ENCODE measurements at places on chromosomes 3 and 15.

DNA sequence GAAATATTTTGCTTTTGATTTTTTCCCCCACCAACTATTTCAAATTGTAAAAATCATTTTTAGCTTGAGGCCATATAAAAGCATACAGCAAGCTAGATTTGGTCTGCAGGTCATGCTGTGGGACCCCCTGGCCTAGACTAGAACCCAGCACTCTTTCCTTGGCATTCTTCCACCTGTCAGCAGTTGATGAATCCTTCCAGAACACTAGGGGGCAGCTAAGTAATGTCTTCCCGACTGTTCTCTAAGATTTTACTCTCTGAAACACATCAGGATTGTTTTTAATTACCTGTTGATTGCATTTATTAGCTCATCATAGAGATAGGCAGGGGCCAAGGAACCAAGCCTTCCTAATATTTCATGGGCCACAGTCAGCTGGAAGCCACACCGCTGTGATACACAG, 174.5 kb downstream of the CACNA1D start:
- DNase-seq = no peak

DNA sequence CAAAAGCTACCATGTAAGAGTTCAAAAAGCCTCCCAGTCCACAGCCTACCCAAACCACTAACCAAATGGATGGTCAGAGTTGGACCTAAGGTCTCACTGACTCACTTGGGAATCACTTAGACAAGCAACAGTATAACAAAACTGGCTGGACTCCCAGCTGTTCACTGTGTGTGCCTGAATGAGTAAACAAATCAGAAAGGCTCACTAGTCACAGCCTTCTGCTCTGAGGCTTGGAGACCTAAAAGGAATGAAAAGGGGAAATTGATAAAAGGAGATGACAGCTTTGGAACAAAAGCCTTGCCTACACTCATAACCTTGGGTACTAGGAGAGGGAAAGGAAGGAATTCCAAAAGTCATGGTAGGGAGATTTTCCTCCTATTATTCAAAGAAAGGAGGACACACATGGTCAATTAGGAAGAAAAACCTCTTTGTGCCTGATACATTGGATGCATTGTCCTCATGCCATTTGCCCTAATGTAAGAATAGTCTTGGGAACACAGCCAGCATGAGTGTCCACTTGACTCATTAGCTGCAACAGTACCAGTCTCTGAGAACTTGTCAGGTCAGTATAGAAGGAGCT, 92.3 kb downstream of the FRMD5 start:
- DNase-seq = no peak

GRCh38 chr3:197168606-197169005, 129.8 kb downstream of the DLG1 start:
- no peak for DNase-seq

GRCh38 chr3:27659279-27660021, 62.7 kb downstream of the EOMES start:
- DNase-seq = peak; percentile 65

DNA sequence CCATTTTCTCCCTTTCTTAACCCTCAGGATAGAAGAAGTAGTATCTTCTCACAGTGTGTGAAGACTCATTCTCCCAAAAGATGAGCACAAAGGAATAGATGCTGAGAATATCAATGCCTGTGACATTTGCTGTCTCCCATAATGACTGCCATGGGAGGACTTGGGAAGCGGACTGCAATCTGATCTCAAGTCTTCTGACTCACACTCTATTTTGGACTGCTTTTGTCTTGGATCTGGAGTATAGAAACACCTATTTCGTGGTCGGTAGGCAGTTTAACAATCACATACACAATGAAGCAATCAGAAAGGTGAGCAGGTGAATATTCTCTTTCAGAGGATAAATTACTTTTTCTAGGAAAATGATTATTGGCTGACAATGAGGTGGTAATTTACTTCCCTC, 852.0 kb downstream of the FHIT start:
- DNase-seq = no peak

DNA sequence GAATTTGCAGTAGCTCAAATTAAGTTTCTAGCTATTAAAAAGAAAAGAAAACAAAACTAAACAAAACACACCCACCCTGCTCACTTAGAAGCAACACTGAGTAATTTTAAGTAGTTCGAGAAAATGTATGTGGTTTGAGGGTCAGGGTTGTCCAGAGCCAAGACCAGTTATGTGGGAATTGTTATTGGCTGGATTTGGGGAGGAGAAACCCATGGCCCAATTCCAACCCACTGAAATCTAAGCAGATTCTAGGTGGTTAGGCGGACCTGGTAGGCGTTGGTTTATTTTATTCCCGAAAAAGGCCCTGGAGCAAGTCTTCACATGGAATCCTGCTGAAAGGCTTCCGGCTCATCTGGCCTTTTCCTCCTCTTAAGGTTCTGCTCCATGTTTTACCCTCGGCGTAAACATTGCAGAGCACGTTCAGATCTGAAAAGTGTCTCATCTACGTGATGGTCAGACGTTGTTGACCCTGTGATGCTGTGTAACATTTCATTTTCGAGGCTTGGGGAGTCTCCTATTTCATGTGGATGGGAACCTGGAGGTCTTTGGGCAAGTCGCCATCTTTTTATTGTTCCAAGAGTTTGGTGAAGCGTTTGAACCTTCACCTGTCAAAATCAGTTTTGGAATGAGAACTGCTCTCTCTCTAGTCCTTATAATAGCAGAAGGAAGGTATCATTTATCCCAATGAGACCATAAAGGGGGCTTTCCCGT, 64.0 kb downstream of the FLNB start:
- no peak for DNase-seq

GRCh38 chr15:72173864-72174550, 23.6 kb downstream of the GRAMD2A start:
- no peak for DNase-seq

DNA sequence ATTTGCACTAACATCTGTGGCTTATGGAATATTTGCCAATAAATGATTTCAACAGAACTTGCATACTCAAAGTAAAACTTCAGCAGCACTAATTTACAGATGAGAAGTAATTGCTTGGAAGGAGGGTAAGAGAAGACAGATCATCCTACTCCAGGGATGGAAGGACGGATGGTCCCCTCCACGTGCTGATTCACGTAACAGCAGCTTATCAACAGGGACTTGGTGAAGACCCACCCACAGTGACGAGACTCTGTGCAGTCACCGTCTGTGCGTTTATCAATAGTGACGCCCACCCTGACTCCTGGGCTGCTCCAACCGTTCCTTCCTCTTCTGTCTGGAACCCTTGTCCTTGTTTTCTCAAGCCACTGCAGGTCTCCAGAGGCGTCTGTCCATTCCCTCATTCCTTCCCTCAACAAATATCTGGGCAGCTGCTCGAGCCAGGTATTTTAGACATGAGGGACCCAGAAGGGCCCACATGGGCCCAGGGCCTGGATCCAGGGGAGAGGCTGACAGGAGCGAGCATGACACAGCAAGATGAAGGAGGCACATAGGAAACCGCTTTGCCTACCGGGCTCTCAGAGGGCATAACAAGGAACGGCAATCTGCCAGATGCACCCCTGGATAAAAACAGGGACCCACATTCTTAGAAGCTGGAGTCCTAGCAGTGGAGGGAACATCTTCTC, 33.3 kb downstream of the PCSK6 start:
- DNase-seq = no peak

- DNase-seq = no peak
Measured at GRCh38 chr15:44034334-44034733, 160.7 kb downstream of the FRMD5 start.

- no peak for DNase-seq
Measured at GRCh38 chr3:196849180-196849741, 18.5 kb upstream of the SENP5 start.

- DNase-seq = no peak
Measured at GRCh38 chr3:16290007-16290826, 25.2 kb downstream of the OXNAD1 start.

GRCh38 chr3:102481050-102481449, 46.2 kb downstream of the ZPLD1 start:
- no peak for DNase-seq

- DNase-seq = no peak
Measured at GRCh38 chr3:171375666-171376595, 84.3 kb downstream of the TNIK start.

GRCh38 chr15:38475361-38475760, 21.4 kb downstream of the FAM98B start:
- DNase-seq = no peak

- DNase-seq = no peak
Measured at GRCh38 chr15:60414016-60414682, 16.4 kb upstream of the ANXA2 start.

DNA sequence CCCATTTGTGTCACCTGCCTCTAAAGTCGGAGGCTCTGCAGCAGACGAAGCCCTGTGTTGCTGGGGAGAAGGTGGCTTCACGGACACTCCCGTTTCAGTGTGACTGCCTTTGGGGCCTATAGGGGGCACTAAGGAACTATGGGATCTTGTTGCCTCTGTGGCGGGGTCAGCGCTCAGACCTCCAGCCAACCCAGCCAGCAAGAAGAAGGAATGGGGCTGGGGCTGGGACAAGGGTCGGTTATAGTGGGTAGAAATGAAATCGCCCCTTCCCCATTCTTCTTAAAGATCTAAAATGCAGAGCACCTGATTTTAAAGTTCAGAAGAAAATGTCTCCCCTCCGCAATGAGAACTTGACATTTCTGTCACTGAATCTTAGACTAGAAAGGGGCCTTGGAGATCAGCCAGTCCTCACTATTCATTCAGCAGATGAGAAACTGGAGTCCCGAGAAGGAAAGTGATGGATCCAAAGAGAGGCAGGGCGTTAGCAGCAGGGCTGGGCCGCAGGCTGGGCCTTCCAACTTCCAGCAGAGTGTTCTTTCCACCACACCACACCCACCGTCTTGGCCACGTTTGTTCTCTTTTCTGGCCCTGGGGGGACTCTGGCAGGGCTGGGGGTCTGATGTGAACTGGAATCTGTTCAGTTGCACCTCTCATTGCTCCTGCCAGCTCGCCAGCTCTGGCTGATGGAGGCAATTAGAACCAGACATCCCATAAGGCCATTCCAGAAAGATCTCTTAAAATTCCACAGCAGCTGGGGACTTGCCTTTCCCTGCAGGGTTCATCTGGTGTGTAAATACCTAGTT, 195.4 kb downstream of the OPA1 start:
- DNase-seq = peak; percentile 70

GRCh38 chr15:28945626-28946230, 60.0 kb downstream of the APBA2 start:
- no peak for DNase-seq

DNA sequence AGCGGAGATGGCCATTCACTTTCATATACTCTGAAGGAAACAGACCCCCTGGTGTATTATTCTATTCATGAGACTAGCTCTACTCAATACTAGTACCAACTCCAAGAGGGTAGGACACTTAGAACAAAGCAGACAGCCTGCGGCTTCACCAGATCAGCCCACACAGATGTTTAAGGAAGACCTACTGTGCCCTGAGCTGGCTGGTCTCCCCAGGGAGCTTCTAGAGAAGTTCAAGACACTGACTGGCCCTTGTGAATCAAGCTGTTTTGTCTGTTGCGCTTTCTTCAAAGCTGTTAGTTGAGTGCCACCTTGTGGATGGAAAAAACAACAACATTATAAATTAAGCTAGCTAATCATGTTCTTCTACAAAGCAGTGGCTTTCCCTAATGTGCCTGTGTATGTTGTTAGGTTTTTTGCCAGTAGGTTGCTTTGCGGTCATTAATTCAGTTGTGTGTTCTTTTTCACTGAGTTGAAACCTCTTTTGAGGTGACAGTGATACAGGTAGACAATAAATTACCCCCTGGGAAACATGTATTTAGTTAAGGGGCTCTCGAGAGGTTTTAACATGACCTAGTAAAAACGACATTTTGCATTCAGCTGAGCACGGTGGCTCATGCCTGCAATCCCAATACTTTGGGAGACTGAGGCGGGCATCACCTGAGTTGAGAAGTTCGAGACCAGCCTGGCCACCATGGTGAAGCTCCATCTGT, 64.2 kb upstream of the MYZAP start:
- DNase-seq = peak; percentile 71

GRCh38 chr3:169323578-169324451, 339.7 kb downstream of the MECOM start:
- DNase-seq = no peak

DNA sequence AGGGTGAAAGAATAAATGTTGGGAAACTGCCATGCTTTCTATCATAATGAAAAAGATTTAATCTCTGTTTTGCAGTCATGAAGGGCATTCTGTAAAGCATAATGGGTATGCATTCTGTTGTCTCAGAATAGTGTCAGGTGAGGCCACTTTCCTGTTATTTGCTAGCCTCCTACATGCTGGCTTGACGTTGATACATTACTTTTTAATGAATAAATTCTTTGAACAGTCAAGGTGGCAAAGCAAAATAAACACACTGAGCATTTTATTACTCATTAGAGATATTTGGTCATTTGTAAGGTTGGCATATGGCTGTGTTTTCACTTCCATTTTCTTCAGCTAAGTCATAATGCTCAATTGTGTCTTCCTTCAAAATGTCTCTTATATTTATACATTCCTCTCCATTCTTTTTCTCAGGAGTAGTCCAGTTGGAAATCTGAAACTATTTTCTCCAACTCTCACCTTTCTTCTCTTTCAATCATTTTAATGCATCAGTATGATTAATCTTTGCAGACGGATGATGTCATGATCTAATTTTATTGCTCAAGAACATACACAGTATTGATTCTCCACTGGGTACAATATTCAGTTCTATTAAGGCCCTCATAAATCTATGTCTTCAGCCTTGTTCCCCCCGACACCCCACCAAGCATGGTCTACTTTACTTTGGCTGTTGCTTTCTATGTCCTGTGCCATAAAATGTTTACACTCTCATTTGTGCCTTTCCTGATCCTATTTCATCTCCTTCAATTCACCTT, 290.7 kb downstream of the GBE1 start:
- no peak for DNase-seq

- peak; percentile 58 for DNase-seq
Measured at GRCh38 chr15:68230157-68231100, 901 bp upstream of the CLN6 start.

- no peak for DNase-seq
Measured at GRCh38 chr15:95972041-95972553, 358.4 kb upstream of the NR2F2 start.

- DNase-seq = no peak
Measured at GRCh38 chr15:69677403-69677802, 224.8 kb downstream of the RPLP1 start.

DNA sequence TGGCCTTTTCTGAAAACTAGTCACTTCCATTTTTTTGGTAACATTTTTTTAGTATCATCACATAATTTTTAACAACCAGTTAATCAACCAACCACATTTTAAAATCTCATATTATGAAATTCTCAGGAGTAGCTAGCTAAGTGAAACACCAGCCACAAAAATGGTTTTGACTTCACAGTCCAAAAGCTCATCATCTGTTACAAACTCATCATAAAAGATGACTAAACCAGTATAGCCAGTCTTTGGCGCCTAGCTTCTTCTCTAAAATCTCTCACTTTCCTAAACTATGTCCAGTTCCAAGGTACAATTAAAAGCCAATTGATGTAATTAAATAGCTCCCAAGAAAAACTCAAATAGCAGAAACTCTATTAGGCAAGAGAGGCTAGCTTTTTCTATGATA, 88.2 kb upstream of the ZNF385D start:
- no peak for DNase-seq

DNA sequence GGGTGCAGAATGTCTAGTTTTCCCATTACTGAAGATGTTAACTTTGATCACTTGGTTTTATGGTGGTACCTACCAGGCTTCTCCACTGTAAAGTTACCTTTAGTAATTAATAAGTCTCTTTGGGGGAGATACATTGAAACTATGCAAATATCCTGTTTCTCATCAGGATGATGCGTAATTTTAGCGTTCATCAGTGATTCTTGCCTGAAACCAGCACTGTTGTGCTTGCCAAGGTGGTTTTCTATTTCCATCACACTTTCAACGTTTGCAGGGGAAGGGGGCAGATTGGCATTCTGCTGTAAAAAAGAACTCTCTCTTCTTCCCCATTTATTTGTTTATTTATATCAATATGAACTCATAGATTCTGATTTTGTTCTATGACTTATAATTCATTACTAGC, 61.0 kb downstream of the SSR3 start:
- no peak for DNase-seq
